Aorta (tissue), 5 donors: ENCODE measurements at places on chromosomes 1 and 21. TPM values are rescaled to one million over a fixed set of nuclear protein-coding genes. Genes with fewer than 3 reads are reported as not detected.
A peak's percentile ranks its signal among the peaks of the same experiment; 100 is the strongest.

- DNase-seq = no peak
These were observed 686.9 kb upstream of the NCAM2 start for GRCh38 chr21:20311234-20311787.

Gene SPRR2A
- not detected for total RNA-seq

GRCh38 chr21:42073145-42074099 is 2.3 kb downstream of the UMODL1 start:
- DNase-seq = peak; percentile 62

Gene PRAMEF1
- not detected for total RNA-seq

GRCh38 chr1:243375596-243375995 is 119.8 kb downstream of the SDCCAG8 start:
- DNase-seq = no peak

Gene MASP2
- total RNA-seq = not detected
